ENCODE measurements at places on chromosomes 16 and 17.

DNA sequence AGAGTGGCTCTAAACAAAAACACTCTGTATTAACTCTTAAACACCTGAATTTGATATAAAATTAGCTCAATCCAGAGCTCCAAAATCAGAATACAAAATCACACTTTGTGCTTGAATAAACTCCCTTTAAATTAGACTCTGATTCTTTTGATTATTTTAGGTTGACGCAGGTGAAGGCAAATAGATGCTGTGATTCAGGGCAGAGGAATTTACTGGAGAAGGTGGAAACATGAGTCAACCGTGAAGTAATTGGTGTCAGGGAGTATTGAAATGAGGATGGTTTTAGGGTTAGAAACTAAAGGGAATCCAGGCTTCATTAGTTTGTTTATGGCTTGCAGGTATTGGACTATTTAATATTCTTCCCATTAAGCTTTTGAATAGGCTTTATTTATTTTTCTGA is 37.1 kb upstream of the TEKT1 start:
- no peak for DNase-seq

GRCh38 chr16:13906168-13907089 is 13.5 kb upstream of the ERCC4 start:
- no peak for DNase-seq

DNA sequence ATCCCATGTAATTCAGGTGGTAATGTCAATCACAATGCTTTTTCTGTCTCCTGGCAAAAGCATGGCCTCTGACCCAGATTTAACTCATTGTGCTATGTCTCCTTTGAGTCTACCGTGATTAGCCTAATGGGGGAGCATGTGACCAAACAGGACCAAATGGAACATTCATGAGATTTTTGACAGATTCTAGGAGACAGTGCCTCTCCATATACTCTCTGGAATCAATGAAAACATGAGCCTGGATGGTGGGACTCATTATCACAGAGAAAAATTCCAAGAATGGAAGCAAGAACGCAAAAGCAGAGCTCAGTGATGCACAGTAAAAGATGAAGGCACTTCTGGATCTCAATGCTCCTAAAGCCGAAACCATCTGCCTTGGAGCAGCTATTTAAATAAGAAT is 307.9 kb upstream of the MON1B start:
- no peak for DNase-seq

GRCh38 chr16:68668266-68668665 is 23.2 kb downstream of the CDH3 start:
- peak; percentile 12 for DNase-seq

- DNase-seq, result no peak
These were observed 2.1 kb downstream of the COL1A1 start for GRCh38 chr17:50199211-50199802.

DNA sequence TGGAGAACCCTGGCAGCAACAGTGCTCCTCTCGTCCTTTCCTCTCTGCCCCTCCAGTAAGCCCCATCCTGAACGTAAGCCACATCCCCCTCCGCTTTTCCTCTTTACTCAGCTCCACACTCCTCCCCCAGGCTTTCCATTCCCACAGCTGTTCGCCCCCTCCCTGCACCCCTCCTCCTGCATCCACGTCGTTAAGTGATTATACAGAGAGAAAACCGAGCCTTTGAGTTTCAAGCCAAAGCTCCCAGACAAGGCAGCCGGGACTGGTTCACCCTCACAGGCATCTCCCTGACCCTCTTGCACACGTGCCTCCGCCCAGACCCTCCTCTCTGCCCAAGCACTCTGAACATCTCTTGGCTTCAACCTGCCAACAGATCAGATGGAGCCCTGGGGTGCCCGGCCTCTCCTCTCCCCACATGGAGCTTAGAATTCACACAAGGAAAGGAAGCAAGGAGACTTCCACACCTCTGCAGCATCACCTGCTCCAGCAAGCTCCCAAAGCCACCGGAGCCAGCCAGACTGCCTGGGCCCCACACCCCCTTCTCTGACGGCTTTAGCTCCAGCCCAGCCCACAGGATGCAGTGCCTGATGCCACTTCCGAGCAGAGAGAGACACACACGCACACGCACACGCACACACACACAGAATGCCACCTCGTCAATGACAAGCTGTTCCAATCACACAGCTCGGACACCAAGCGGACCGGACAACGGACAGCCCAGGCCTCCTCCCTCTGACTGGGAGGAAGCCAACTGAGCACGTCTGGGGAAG is 99.9 kb upstream of the CCL2 start:
- DNase-seq, result no peak

DNA sequence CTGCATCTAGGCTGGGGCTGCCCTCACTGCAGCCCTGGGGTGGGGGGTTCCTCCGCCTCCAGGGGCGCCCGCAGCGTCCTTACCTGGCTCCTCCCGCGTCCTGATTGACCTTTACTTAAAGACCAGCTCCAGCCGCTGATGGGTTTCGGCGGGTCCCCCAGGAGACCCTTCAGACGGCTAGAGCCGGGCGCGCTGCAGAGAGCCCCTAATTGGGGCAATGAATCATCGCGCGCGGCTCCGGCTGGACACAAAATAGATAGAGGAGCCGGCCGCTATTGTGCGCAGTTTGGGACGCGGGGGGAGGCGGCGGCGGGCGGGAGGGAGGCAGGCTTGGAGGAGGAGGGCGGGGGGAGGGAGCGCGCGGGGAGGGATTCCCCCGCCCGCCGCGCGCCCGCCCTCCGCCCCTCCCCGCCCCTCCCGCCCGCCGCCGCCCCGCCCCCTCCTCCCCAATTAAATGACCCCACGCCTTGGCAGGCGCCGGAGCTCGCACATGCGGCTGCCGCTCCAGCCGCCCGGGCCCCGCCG is 56.5 kb upstream of the CIBAR2 start:
- DNase-seq, result peak; percentile 21

GRCh38 chr16:27330542-27330941 is 16.8 kb downstream of the IL4R start:
- peak; percentile 31 for DNase-seq
